Activated B cell treated with CpG ODN at 0.5 μM for 24 hours (primary cell): ENCODE measurements at places on chromosomes 1 and 21.
A peak's percentile ranks its signal among the peaks of the same experiment; 100 is the strongest.

DNA sequence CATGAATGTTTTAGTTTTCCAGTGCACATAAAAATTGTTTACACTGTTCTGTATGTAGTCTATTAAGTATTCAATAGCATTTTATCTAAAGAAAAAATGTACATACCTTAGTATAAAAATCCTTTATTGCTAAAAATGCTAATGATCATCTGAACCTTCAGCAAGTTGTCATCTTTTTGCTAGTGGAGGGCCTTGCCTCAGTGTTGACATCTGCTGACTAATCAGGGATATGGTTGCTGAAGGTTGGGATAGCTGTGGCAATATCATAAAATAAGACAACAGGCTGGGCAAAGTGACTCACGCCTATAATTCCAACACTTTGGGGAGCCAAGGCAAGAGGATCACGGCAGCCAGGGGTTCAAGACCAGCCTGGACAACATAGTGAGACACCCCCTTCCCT, 9.0 kb downstream of the DYNLT5 start:
- no peak for DNase-seq

DNA sequence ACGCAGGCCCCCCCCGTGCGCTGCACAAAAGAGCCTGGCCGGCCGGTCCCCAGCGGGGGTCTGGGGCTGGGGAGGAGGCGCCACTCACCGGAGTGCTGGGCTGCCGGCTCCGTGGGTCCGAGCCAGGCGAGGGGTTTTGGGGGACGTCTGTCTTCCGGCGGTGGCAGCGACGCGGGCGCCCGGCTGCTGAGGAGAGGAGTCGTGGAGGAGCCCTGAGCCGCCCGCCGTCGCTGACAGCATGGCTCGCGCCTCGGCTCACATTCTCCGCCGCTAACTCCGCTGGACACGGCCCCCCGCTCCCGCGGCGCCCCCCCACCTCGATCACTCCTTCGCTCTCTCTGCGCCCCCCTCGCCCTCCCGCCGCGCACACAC, 649 bp downstream of the AHDC1 start:
- DNase-seq: peak; percentile 43

DNA sequence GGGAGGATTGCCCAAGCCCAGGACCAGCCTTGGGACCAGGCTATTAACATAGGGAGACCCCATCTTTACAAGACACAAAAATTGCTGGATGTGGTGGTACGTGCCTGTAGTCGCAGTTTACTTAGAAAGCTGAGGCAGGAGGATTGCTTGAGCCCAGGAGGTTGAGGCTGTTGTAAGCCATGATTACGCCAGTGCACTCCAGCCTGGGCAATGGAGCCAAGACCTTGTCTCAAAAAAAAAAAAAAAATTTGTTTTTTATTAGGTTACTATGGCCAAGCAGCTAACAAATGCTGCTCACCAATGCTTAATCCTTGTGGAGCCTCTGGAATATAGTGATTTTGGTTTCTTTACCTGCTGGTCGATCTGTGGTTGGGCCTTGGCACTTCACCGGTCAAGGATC, 8.8 kb downstream of the ARID1A start:
- no peak for DNase-seq

DNA sequence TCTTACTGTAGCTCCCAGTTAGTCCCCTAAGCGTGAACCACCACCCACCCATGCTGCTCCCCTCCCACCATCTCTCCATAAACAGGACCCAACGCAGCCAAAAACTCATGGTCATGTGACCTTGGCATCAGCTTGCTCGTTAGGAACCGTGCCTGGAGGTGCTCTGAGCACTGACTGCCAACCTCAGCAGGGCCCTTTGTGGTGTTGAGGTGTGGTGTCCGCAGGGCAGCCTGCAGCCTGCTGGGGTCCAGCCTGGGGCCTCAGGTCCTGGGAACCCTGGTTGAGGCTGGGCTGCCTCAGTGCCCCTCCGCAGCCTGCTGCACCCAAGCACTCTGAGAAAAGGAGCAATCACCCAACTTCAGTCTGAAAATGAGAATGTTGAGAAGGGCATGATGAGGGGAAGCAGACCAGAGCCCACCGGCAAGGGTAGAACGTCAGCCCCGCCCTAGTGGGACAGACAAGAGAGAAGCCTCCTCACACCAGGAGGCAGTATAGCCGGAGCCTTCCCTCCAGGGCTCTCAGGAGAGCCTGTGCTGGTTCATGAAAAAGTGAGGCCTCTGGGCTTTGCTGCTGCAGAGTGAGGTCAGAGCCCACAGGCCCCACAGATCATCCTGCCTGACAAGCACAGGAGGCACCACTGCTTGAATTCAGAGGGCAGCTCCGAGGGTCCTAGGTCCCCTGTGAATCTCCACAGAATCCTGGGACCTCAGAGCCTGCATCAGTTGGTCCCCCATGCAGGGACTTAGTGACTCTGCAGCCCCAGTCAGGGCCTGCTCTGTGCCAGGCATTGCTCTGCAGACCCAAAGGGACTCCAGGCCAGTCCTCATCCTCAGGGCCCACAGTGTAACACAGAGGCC, 4.9 kb upstream of the COL6A2 start:
- DNase-seq: no peak

GRCh38 chr1:95954585-95954984, 720.6 kb downstream of the RWDD3 start:
- no peak for DNase-seq

- DNase-seq: no peak
Measured at GRCh38 chr1:154962156-154962749, 671 bp upstream of the PYGO2 start.

- DNase-seq: no peak
Measured at GRCh38 chr1:199041173-199041914, 402.5 kb downstream of the PTPRC start.

DNA sequence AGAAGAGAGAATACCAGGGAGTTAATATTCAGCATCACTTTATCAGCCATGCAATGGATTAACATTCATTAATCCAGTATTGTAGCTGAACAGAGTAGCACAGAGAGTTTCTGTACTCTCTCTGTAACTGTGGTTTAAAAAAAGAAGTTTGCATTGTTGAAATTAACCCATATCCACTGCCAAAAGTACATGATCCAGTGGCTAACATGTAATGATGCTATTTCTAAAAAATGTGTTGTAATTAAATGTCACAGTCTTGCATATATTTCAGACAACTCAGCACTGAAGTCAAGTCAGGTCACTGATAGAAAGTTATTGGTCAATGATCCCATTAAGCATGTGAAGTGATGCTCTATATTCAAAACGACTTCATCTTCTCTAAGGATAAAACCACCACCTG, 141.3 kb downstream of the NRIP1 start:
- DNase-seq: no peak

- no peak for DNase-seq
Measured at GRCh38 chr1:8671306-8671917, 146.0 kb downstream of the RERE start.

DNA sequence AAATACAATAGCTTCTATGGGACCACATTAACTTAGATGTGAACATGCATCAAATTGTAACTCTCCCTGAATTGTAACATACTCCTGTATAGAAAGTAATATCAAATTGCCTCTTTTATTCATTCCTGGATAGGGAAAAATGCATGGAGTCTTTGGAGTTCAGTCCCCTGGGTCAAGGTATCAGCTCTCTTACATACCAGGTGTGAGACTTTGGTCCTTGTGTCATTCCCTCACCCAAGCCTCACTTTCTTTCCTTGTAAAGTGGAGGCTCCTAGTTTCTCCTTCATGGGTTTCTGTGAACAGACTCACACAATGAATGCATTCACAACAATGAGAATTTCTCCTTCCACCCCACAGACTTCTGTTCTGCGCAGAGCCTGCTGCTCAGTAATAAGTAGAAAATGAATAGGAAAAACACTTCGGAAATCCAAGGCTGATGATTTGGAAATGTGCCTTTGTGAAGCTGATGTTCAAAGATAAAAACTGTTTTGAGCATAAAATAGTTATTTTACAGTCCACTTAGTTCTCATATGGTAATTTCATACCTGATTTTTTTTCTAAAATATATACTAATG, 185.3 kb downstream of the AK5 start:
- no peak for DNase-seq

DNA sequence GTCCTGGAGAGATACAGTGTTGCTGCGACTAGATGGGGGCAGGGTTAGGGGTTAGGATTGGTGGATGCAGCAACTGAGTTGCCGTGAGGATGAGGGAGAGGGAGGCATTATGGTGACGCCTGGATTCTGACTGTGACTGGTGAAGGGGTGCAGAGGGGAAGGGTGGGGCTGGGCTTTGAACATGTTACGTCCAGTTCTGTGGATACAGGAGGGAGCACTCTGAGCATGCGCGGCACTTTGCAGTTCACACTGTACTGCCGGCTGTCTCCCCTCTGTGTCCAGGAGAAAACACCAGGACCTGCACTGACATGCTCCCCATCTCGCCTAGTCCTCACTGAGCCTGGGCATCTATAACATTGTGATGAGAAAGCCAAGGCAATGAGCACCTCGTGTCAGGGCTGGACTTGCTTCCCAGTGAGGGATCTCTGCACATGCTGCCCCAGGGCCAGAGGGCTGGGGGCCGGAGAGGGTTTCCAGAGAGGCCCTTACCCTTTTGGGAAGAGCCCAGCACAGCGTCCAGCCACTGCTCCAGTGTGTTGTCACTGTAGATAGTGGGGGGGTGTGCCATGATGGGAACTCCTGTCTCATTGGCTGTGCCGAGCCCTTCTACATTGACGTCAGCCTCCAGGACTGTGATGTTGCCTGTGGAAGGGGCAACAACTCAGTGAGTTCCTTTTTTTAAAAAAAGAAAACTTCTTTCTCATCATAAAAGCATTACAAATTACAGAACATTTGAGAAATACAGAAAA, 7.6 kb downstream of the FAM151A start:
- DNase-seq: no peak

DNA sequence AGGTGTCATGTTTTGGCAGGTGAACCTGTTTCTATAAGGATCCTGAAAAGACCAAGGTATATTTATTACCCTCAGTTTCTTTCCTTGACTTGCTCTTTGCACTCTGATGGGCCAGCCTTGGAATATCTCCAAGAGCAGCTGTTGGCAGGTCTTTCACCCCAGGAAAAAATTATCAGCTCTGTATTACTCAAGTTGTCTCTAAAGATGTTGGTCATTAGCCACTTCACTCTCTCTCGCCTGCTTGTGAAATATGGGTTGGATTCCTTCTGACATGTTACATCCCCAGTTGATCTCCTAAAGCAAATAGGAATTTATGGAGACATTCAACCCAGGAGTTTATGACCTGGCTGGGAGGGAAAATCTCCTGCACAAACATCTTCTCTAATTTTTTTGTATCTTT, 85.9 kb downstream of the KCNJ15 start:
- DNase-seq: no peak

- DNase-seq: no peak
Measured at GRCh38 chr1:220950576-220950975, 71.3 kb downstream of the HLX start.

DNA sequence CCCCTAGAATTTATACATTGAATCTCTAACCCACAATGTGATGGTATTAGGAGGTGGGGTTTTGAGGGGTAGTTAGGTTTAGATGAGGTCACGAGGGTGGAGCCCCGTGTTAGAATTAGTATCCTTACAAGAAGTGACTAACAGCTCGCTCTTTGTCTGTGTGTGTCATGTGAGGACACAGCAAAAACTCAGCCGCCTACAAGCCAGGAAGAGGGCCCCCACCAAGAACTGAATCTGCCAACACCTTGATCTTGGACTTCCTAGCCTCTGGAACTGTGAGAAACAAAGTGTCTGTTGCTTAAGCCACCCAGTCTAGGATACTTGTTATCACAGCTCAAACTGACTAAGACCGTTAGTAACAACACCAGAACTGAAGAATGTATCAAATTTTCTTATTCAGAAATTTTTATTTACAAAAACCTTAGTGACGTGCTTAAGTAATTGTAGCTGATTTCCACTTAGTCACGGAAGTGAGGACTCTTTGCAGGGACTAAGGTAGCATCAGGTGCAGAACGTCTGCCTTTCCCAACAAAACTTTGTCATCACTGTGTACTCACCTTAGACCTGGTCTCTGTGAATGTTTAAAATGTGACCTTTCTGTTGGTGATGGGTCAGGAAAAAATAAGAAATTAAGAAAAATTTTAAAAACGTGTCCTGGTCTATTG, 24.5 kb upstream of the LRRC8C start:
- no peak for DNase-seq

- no peak for DNase-seq
Measured at GRCh38 chr1:212034516-212035122, 738 bp downstream of the INTS7 start.

- no peak for DNase-seq
Measured at GRCh38 chr1:186781730-186782129, 47.0 kb upstream of the PLA2G4A start.

GRCh38 chr1:101098327-101098726, 72.7 kb upstream of the DPH5 start:
- DNase-seq: no peak

DNA sequence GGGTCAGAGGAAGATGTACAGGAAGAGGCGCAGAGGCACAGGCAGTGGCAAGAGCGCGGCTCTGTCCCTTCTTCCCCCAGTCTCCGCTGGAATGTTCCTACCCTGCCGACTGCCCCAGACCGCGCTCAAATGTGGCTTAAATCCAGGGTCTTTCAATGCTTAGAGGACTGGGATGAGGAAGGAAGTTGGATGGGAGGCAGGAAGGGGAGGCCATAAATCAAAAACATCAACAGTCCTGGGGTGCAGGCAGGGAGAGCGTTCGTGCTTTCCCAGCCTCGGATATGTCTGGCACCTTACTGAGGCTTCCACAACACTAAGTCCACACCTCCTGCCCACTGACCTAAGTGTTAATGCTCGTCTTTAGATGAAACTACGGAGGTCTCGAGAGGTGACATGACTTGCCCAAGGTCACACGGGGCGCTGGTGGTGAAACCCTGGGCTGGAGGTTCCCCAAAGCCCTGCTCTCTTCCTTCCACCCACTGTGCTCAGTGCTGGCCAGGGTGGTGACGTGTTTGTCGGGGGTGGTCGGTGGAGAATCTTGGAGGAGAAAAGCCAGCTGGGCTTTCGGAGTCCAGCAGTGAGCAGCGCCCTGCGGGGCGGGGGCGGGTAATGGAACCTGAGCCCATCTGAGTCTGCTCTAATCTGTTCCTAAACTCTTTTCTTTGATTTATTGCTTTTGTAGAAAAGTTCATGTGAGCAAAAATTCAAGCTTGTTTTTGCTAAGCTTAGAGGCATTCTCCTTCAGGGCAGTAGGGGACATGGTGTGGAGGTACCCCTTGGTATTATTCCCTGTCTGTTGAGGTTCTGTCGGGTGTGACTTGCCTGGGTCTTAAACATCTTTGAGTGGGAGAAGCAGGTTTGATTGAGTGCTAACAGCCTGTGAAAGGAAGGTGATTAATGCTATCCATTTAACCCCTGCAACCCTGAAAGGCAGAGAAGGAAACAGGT, 708 bp downstream of the CDA start:
- no peak for DNase-seq

- no peak for DNase-seq
Measured at GRCh38 chr1:236151739-236152424, 9.5 kb downstream of the GPR137B start.

- no peak for DNase-seq
Measured at GRCh38 chr1:245546875-245547274, 392.1 kb downstream of the KIF26B start.

- DNase-seq: no peak
Measured at GRCh38 chr1:181675918-181676190, 192.5 kb downstream of the CACNA1E start.

DNA sequence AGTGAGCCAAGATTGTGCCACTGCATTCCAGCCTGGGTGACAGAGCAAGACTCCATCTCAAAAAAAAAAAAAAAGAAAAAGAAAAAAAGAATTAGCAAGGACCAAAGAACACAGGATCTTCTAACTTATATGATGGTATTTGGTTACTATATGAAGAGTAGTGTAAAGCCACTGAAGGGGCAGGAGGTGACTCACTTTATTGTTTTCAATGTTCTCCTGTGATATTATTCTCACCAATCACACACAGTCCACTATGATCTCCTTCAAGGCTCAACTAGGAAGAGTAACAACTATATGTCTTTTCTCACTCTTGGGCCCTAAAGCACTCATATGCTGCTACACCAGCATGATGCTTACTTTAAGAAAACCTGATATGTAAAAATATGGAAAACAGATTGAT, 26.7 kb downstream of the RC3H1 start:
- no peak for DNase-seq
